Cerebellar cortex (tissue), 1 donor: ENCODE measurements at places on chromosomes 11 and 22.

- DNase-seq, result no peak
These were observed 58.6 kb downstream of the DDIAS start for GRCh38 chr11:82959987-82960778.

DNA sequence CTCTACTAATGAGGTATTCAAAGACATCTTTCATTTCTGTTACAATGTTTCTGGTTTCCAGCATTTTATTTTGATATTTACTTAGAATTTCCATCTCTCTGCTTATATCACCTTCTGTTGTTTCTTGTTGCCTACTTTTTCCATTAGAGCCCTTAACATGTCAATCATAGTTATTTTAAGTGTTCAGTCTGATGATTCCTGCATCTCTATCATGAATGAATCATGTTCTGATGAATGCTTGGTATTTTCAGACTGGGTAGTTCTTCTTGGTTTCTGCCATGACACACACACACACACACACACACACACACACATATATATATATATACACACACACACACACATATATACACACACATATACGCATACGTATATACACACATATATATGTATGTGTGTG lies 486.4 kb upstream of the ISX start:
- no peak for DNase-seq

DNA sequence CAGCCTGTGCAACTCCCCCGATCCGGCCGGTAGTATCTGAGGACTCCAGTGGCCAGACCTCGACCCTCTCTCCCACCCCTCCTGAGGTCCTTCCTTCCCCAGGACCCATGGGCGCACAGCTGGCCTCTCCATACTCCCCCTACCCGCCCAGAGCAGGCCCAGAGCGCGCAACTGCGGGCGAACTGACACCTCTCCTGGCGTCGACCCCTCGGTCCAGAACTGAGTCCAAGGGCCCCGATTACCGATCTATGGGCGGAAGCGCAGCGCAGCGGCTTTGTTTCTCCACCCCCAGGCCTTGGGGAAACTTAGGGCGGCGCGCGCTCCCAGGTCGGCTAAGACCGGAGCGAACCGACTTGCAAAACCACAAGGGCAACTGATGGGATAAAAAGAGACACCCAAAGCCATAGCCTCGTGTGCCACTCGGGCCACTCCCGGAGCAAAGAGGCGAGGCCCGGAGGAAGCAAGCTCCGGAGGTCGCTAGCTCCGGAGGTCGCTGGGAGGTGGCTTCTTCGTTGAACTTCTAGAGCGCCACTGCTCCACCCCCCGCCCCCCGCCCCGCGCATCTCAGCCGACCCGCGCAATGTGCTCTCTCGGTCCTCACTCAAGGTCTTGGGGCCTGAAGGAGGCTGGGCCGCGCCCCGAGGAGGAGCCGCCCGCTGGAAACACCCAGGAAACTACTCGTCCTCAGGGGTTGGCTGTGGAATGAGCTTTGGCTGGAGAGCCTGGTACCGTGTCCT lies 9.8 kb upstream of the ALX4 start:
- no peak for DNase-seq

DNA sequence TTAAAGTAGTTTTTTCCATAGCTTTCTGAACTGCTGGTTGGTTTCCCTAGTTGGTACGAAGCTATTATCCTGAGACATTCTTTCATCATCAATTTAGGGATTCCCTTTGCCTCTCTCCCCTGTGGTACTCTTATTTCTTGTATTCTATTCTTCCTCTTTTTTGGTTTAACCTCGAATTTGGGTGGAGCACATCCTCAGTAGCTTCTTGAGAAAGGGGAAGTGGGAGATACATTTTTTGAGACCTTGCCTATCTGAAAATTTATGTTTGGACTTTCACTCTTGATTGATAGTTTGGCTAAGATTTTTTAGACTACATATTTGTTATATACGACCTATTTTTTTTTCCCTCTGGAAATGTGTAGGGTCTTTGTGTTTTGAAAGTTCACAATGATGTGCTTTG lies 121.7 kb upstream of the ZBED5 start:
- DNase-seq, result no peak

DNA sequence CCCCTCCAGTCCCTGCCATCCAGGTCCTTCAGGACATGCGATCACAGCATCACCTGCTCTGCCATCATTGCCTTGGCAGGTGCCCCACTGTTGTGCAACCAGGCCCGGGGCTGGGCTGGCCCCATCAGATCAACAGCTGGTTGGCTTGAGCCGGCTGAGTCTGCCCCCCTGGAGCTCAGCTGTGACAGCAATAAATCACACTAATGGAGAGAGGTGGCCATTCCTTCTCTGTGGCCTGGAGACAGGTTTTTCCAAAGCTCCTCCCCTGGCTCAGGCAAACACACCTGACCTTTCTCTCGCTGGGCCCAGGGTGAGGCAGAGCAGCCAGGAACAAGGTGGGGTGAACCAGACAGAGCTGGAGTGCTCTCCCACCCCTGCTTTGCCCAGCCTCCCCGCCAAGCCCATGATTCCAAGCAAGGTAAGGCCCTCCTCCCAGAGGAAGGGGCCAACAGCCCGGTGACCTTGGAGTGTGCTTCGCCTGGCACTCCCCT lies 8.9 kb upstream of the FXYD2 start:
- no peak for DNase-seq

GRCh38 chr11:102451681-102452460 lies 694 bp downstream of the TMEM123 start:
- peak; percentile 14 for DNase-seq

DNA sequence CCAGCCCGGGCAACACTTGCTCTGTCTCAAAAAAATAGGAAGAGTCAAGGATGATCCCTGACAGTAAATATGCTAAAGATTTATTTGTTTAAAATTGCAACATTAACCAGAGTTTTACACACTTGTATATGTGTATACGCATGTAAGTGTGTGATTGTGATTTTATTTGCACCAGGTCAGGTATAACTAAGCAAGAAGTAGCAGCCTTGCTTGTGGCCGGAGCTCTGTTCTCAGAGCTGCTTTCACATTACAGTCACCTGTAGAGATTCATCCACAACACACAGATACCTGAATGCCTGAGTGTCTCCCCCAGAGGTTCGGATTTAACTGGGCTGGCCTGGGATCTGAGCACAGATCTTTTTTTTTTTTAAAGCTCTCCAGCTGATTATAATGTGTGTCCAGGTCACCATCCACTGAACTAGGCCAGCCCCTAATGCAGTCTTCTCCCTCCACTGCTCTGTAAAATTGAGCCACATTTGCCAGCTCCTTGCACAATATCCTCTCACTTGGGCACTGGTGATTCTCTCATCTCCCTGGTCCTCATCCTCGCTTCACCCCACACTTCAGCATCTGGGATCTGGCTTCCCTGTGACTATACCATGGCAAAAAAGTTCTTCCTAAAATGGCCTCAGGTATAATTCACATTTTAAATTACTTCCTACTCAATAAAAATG lies 48.3 kb downstream of the LIF start:
- no peak for DNase-seq

DNA sequence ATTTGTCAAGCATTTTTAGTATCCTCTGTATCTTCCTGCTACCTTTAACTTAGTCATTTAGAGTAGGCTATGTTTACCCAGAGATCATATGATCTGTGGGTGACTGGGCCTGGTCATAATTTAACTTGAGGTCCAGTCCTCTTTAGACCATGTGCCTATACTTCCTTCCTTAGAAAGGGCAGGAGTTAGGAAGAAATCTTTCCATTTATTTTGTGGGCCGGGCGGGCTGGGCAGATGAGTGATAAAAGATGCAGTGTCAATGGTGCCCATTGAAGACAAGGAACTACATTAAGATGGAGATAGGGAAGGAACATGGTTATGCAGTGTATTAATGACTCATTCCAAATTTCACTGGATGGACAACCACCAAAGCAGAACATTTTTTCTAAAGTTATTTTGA lies 30.9 kb upstream of the PDE3B start:
- no peak for DNase-seq

DNA sequence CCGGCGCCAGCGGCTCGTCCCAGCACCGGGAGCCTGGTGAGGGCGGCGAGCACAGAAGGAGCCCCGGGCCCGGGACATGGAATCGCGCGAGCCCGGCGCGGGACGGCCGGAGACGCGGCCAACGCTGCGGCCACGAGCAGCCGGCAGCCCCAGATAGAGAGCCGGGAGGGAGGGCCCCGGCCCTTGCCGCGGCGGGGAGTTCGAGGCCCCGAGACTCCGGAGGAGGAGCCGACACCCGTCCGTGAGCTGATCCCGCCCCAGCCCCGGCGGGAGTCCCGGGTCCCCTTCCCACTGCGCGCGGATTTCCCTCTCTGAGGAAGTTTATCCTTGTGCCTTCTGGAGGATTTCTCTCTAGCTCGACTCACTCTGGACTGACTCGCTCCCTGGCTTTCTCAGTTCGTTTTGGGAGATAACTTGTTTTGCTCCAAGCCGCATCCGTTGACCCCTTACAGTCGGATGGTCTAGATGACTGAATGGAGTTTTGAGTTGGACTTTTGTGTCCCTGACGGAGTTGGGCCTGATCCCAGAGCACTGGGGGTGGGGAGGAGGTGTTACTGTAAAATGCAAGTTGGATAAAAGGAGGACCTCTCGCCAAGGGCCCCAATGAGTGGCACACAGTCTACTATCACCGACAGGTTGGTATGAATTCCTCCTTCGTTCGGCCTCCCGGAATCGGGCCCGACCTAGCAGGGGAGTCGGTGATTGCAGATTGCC lies 585 bp downstream of the ARHGEF12 start:
- DNase-seq, result peak; percentile 49

DNA sequence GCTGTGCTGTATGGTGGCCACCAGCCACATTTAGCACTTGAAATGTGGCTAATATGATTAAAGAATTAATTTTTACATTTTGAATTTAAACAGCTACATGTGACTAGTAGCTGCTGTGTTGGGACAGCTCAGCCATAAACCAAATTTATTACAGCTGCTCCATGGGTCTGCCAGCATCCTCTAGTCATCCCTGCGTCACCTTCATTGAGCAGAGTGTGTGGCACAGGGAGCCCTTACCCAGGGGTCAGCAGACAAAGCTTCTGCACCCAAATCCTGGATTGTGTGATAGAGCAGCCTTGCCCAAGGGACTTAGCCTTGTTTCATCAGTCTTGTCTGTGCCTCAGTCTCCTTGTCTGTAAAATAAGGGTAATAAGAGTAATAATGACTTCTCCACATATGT lies 19.4 kb upstream of the ACCSL start:
- no peak for DNase-seq

GRCh38 chr11:34665077-34665835 lies 44.4 kb downstream of the EHF start:
- no peak for DNase-seq

GRCh38 chr22:20299746-20300136 lies 20.1 kb downstream of the DGCR6L start:
- no peak for DNase-seq

DNA sequence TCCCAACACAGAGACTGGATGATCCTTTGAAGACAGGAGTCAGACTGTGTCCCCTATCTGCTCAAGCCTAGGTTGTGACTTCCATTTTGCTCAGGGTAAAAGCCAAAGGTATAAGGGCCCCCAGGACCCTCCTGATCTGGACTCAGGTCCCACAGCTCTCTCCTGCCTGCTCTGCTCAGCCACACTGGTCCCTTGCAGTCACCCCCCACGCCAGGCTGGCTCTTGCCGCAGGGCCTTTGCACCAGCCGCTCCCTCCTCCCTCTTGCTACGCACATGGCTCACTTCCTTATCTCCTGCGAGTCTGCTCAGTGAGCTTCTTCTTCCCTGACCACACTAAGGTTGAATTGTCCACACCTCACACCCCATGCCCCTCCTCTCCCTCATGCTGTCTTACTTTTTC lies 28.4 kb upstream of the CACNG2 start:
- no peak for DNase-seq

DNA sequence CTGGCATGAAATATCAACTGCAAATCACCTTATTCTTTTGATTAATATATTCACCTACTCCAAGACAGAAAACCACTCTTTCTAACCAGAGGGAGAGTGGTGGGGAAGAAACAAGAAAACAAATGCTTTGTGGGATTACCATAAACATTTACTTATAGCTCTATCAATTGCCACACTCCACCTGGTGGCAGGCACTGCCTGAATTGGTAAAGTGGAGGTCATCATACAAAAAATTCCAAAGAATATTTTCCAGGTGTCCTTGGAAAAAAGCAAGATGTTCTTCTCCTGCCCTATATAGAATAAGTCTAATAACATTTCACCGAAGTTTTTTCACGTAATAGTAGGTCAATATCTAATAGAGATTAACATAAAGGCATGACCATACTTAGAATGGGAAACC lies 45.3 kb downstream of the PHF21A start:
- no peak for DNase-seq

DNA sequence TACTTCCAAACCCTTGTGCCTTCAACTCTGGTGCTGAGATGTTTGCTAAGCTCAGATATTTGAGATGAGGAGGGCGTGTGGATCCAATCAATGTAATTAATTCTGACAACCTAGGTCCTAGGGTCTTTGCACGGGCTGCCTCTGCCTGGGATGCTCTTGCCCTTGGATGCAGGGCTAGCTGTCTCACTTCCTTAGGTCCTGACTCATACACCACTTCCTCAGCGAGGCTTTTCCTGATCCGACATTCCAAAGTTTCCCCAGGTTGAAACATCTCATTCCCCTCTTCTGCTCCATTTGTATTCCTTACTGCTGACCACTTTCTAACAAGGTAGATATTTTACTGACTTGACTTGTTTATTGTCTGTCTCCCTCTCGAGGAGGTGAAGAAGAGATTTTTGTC lies 43.0 kb upstream of the NTM start:
- DNase-seq, result no peak

- DNase-seq, result no peak
These were observed 138.6 kb downstream of the TEAD1 start for GRCh38 chr11:12812849-12813248.

DNA sequence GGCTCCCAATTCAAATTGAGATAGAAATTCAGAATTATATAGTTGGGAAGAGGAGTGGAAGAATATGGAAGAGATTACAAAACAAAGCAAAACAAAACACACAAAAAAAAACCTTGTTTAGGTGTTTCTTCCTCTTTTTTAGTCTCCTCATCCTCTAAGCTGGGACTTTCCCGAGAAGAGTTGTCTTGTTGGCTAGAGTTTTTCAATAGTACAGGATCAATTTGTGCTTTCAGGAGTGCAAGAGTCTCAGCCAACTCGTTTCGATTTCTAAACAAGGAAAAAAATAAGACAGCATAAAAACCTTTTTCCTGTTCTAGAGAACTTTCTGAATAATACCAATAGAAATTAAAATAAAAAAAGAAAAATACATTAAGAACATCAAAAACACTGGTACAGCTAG lies 87.8 kb upstream of the CLNS1A start:
- no peak for DNase-seq
